ENCODE measurements at places on chromosomes 5 and 9.

- DNase-seq: no peak
Observed at GRCh38 chr5:103217101-103217500, 41.5 kb upstream of the MACIR start.

GRCh38 chr5:13278148-13278547 is 666.3 kb downstream of the DNAH5 start:
- no peak for DNase-seq

DNA sequence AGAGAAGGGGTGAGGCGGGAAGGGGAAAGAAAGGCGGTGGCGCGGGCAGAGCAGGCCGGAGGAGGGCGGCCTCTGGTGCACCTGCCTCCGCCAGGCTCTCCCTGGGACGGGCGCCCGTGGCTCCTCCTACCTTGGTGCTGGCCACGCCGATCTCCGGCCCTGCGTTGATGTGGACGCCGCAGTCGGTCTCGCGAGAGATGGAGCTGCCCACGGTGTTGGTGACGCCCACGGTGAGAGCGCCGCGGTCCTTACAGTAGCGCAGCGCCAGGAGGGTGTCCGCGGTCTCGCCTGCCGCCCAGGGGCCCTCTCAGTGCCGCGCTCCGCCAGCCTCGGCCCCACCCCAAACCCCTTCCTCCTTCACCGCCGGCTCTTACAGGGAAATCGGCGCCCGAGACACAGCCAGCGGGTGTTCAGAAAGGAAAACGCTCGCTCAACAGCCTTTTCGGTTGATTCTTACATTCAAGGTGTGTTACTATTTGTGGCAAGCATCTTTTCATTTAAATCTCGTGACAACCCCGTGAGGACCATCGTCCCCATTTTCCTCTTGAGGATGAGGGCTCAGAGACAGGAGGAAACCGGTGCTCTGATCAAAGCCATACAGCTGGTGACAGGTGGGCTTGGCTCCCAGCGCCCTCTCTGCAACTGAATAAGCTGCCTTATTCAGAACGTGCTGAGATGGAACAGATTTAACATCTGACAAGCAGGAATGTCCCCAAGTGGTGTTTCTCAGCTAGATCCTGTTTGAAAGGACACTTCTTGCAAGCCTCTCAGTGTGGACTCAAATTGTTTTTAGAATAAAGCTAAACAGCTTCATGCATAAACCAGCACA is 22.0 kb upstream of the MAPK9 start:
- no peak for DNase-seq

DNA sequence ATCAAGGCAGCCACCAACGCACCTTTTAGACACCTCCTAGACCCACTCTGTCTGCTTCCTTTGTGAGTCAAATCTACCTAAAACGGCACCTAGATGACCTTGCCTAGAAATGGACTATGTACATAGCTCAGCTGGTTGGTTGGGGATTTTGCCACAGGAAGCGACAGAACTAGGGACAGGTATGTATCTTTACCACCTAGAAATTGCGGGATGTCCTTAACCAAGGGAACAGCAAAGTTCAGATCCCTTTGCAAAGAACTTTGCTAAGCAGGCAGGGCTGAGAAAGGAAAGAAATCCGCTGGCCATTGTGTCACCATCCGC is 2.0 kb upstream of the ENC1 start:
- no peak for DNase-seq

DNA sequence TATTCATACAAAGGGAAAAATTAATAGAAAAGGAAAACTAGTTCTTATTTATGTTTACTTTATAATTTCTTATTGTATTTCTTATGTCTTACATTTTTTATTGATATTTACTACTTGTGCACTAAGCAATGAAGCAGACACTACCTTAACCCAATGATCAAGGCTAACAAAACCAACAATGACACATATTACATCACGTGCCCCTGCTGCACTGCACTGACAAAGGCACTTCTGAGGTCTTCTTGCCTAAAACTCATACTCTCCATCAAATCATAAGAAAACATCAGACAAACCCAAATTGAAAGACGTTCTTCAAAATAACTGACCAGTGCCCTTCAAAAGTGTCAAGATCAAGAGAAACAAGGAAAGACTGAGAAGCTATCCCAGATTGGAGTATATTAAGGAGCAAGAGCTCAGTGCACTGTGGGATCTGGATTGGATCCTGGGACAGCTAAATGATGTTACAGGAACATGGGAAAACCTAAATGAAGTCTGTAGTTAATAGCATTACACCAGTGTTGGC is 230.9 kb downstream of the AUH start:
- no peak for DNase-seq

DNA sequence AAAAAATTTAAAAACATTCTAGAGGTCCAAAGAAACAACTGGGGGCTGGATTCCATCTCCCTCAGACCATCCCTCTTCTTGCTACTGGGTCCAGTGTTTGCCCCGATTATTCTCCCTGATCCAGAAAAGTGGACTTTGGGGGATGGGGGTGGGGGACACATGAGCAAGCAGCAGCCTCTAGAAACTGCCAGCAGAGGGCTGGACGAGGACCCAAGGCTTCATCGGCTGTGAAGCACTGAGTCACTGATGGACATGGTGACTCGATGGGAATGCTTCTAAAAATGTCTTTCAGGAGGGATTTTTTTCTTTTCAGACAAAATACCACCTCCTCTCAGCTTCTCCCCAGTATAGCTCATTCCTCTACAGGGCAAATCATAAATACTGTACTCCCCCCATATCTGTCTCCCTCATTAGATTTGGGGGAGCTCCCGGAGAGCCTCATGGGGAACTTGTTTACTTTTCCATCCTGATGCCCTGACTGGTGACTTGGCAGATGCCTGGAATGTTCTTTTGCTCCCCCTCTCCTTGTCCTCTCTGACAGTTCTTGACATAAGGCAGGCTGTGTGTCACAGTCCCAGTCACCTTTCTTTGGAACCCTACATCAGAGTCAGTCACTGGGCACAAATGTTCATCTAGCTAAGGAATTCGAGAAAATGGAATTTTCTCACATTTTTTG is 67.2 kb upstream of the STC2 start:
- peak; percentile 31 for DNase-seq

- no peak for DNase-seq
Observed at GRCh38 chr9:20373263-20373662, 249.0 kb downstream of the MLLT3 start.

DNA sequence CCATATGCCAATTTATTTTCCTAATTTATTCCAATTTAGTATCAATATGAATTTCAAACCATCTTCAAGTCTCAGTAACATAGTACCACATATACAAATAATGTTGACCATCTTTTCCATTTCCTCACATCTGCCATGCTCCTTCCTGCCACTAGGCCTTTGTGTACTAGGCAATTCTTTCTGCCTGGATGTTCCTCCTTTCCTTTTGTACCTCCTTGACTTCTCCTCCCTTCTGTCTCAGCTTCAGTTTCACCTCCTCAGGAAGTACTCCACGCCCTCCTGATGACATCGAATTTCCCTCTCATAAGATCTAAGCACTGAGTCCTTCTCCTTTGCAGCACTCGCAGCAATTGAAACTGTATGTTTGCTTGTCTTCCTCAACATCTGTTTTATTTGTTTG is 53.9 kb downstream of the MEF2C start:
- no peak for DNase-seq

DNA sequence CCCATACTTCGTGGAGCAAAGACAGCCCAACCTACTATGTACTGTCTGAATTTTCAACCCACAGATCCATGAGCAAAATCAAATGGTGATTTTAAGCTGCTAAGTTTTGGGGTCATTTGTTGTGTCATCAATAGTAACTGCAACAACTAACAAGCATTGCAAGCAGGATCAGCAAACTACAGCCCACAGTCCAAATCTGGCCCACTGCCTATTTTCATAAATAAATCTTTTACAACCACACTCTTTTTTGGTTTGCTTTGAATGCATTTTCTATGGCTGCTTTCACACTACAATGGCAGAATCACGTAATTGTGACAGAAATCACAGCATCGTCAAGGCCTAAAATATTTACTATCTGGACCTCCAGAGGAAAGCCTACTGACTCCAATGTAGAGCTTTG is 237.2 kb upstream of the TRIM32 start:
- no peak for DNase-seq

DNA sequence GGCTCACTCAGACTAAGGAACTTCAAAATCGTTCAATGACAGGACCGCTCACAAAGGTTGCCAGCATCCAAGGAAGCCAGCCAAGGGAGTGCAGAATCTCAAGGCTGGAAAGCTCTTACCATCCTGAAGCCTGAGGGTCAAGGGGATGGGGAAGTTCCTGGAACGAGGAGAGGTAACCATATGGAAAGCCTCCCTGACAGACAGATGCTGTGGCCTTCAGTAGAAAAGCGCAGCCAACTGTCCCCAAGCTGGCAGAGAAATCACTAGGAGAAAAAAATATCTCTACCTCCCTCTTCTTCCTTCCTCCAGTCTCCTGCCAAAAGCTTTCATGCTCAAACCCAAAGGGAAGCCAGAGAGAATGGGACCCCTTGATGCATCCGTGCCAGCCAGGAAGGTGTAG is 90.5 kb upstream of the RANBP3L start:
- no peak for DNase-seq

DNA sequence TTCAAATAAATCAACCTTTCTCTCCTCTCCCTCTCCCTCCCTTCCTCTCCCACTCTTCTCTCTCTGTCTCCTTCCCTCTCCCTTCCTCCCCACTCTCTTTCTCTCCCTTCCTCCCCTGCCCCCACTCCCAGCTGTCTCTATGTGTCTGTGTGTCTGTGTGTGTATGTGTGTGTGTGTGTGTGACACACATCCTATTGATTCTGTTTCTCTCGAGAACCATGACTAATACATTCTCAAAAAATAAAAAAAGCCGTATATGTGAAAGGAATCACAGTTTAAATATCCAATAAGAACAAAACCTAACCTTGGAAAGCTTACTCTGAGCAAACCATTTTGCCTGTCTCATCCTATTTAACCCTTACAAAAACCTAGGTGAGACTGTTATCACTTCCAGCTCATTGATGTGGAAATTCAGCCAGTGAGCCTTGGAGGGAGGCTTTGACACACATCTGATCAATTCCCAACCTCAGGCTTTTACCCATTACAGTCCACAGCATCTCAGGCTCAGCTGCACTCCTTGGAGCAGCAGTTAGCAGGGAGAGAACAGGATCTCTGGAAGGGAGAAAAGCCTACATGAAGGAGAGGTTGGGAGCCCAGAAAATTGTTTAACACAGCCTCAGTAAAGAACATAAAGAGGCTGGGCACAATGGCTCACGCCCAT is 8.3 kb downstream of the HSD17B3 start:
- DNase-seq: no peak

GRCh38 chr9:87502391-87503221 is 4.9 kb downstream of the DAPK1 start:
- DNase-seq: no peak

DNA sequence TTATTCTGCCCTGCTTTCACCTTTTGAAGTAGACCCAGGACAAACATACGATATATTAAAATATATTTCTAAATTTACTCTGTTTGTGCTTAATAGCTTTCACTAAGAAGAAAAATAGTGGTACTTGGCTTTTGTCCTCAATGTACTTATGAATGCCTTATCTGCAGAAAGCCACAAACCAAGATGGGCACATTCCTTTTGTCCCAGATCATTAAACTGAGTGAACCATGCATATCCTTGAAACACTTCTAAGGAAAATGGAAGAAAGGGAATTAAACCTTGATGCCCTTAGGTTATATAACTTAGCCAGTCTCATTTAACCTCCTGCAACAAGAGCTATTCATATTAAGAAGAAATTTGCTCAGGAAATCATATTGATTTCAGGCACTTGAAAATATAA is 553.8 kb upstream of the CDH9 start:
- no peak for DNase-seq

DNA sequence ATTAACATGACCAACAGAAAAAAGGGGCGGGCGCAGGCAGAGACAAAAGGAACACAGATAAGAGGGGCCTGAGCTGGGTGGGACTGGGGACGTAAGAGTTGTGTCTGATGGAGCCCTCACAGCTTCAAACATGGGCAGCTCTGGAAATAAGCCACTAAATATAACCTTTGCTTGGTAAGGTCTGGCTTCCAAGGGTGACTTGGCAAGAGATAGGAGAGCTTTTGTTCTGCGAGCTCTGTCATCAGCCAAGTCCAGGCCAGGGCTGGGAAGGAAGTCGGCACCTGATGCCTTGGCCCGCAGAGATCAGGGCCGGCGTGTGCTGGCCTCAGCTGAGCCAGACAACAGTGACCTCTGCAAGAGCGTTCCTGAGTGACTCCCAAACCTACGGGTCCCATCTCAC is 11.8 kb downstream of the TRUB2 start:
- no peak for DNase-seq

DNA sequence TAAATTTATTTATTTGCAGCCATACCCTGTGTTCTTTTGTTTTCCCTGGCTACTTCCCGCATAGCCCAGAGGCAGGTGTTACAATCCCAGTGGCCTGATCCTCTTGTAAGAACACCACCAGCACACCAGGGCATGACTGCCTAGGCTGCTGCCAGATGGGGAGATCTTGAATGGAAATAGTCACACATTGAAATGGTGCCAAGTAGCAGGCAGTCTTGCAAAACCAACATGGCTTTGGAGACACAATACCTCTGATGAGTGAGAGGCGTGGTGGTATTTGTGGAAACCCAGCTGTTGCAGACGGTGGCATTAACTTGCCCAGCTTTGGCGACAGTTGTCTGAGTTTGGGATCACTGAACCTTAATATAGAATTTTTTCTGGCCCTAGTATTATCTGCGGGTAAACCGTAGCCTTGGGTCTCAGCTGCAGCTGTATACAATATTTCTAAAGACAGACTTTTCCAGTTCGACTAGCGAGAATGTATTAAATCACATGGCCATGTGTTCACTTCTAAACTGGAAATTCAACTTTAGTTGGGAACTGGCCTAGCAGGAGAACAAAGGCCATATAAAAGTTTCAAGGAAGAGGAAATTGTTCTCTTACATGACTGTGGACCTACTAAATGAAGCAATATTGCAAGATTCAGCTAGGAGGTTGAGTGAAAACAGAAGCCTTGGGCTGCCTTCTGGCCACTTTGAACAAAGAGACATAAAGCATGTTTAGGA is 277.0 kb downstream of the SMARCA2 start:
- no peak for DNase-seq

- no peak for DNase-seq
Observed at GRCh38 chr9:95124582-95125367, 192.7 kb downstream of the FANCC start.

DNA sequence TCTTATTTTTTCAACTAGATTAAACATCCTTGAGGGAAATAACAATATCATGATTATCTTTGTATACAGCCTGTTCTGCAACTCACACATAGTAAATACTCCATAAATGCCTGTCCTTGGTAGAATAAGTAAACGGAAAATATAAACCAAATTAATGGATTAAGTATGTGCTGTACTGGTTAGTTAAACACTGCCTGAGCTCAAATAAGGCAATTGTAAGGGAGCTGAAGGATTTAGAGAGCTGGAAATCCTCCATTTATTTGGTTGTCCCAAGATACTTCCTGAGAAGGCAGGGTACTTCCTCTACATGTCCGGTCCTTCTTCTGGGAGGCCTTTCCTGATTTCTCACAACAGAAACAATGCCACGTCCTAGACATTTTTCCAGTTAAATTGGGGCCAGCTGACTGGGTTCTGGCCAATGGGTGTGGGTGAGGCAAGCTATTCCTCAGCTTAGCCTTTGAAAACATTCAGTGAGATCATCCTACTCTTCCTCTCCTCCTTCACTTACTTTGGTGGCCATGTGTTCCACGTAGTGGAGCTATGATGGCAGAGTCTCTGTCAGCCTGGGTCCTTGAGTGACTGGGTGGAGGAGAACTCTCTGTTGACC is 8.5 kb upstream of the C1QTNF3 start:
- DNase-seq: no peak

- DNase-seq: peak; percentile 1
Observed at GRCh38 chr5:23223846-23224245, 283.6 kb upstream of the PRDM9 start.

- DNase-seq: no peak
Observed at GRCh38 chr9:9790216-9790872, 822.5 kb downstream of the PTPRD start.

Data from T1000 (cell line).